Adrenal gland (tissue), 19 donors: ENCODE measurements at places on chromosomes 1 and 21. TPM values are rescaled to one million over a fixed set of nuclear protein-coding genes. Genes with fewer than 3 reads are reported as not detected.

Gene PCP4L1
- 0.39 TPM for total RNA-seq

Gene CALML6
- total RNA-seq = not detected

Gene ADGRL4
- 12.9 TPM for total RNA-seq

Gene RASSF5
- 7.1 TPM for total RNA-seq

Gene SLAMF9
- not detected for total RNA-seq

Gene OR6F1
- total RNA-seq = not detected

Gene TRIM46
- total RNA-seq = 0.96 TPM

Gene S100A8
- 21.7 TPM for total RNA-seq

Gene AUNIP
- 0.84 TPM for total RNA-seq

Gene PIK3C2B
- 17.0 TPM for total RNA-seq

Gene GUCA2A
- not detected for total RNA-seq

Gene CACNA1E
- 3.2 TPM for total RNA-seq

Gene NPR1
- 26.4 TPM for total RNA-seq

Gene F5
- 0.06 TPM for total RNA-seq

Gene UTS2
- total RNA-seq = not detected

Gene SCNM1
- 34.4 TPM for total RNA-seq

Gene IL23R
- 1.9 TPM for total RNA-seq

Gene ROR1
- total RNA-seq = 1.1 TPM

Gene RCAN1
- total RNA-seq = 13.6 TPM

Gene SLC1A7
- total RNA-seq = not detected

Gene TAL1
- 1.2 TPM for total RNA-seq

Gene HMCN1
- 2.6 TPM for total RNA-seq

Gene RXFP4
- not detected for total RNA-seq

Gene TCEA3
- total RNA-seq = 77.6 TPM

Gene CELA3A
- not detected for total RNA-seq

Gene SEMA4A
- 4.8 TPM for total RNA-seq

Gene NMNAT2
- total RNA-seq = 4.1 TPM

Gene ADGRL2
- total RNA-seq = 91.0 TPM

Gene SPRR3
- total RNA-seq = not detected

Gene NPHS2
- not detected for total RNA-seq

Gene RHBG
- total RNA-seq = 0.39 TPM

Gene TAF13
- 31.0 TPM for total RNA-seq

Gene KPRP
- total RNA-seq = not detected

Gene FBXO2
- total RNA-seq = 35.8 TPM

Gene GPR3
- total RNA-seq = 0.17 TPM

Gene OLFML3
- 34.6 TPM for total RNA-seq

Gene EDARADD
- total RNA-seq = 0.27 TPM

Gene GPX7
- 4.2 TPM for total RNA-seq

Gene USH2A
- total RNA-seq = not detected

Gene CDC20
- 0.72 TPM for total RNA-seq
